GM23248 (cell line): ENCODE measurements at places on chromosomes 13 and 19. TPM values are rescaled to one million over a fixed set of nuclear protein-coding genes. Genes with fewer than 3 reads are reported as not detected.

- no peak for DNase-seq
Observed at GRCh38 chr19:1275976-1276627, 772 bp downstream of the FAM174C start.

KLK2 gene
- not detected in 2 replicates for total RNA-seq

- no peak for DNase-seq
Observed at GRCh38 chr13:104683789-104684188, 1617.6 kb upstream of the SLC10A2 start.

MED29 gene
- total RNA-seq = 27.7 and 29.6 TPM in 2 replicates

GRCh38 chr19:13906521-13906904, 512 bp downstream of the CC2D1A start:
- peak; percentile 38 for DNase-seq
